ENCODE measurements at places on chromosomes 6 and 20.

GRCh38 chr6:140535511-140535910, 1161.1 kb upstream of the CITED2 start:
- no peak for DNase-seq

DNA sequence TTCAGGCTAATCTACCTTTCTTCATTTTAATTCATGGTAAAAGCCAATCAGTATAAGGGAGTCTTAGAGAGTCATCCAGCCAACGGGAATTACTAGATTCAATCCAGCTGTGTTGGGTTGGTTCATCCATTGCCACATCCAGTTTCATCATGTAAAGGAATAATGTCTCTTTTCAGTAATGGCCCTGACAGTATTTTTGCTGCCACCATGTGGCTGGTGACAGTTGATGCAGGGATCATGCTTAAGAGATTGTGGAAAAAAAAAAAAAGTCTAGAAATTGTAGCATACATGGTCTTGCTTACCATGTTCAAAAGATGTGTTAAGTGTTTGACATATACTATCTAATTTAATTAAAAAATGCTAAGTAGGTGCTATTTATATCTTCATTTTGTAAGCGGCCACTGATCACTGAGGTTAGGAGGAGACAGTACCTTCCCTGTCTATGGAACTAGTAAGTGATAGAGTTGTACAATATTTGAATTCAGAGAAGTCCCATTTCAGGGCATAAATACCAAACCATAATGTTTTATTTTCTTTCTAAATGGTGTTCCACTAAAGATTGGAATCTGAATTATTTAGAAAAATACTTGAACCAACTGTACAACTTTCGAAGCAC, 135.9 kb downstream of the KHDRBS2 start:
- DNase-seq: peak; percentile 81

GRCh38 chr6:30491991-30492952, 3.0 kb downstream of the HLA-E start:
- DNase-seq: no peak

DNA sequence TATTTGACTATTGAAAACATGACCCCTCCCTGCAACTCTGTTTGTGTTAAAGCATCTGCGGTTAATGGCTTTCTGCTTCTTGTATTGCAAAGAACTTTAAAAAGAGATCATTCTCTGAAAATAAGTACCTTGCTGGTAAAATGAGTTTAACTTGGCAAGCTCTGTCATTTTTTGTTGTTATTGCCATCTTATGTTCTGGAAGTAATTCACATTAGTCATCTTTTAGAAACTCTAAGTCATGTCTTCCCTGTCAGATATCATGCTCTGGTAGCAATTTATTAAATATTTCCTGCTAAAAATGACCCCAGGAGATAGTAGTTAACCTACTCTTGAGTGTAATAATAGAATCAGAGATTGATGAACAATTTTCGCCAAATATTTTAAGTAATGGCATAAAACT, 890.6 kb downstream of the KIF16B start:
- DNase-seq: no peak

DNA sequence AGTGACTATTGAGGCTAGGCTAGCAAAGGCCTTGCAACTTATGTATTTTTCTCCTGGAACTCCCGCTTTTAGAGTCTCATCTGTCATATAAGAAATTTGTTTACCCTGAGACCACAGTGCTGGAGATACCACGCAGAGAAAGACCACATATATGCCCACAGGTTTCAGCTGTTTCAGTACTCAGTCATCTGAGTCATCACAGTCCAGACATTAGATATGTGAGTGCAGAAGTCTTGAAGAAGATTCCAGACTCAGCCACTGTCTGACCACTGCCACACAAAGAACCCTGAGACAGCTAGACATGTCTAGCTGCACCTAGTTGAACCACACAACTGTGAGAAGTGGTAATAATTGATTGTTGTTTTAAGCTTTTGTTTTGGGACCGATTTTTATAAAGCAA, 648.3 kb downstream of the EPM2A start:
- DNase-seq: no peak

- no peak for DNase-seq
Measured at GRCh38 chr20:50138120-50138478, 15.4 kb downstream of the PEDS1 start.

All from DMS53 (cell line).